Fibroblast of skin of left quadriceps (primary cell): ENCODE measurements at places on chromosomes 13 and 19.

DNA sequence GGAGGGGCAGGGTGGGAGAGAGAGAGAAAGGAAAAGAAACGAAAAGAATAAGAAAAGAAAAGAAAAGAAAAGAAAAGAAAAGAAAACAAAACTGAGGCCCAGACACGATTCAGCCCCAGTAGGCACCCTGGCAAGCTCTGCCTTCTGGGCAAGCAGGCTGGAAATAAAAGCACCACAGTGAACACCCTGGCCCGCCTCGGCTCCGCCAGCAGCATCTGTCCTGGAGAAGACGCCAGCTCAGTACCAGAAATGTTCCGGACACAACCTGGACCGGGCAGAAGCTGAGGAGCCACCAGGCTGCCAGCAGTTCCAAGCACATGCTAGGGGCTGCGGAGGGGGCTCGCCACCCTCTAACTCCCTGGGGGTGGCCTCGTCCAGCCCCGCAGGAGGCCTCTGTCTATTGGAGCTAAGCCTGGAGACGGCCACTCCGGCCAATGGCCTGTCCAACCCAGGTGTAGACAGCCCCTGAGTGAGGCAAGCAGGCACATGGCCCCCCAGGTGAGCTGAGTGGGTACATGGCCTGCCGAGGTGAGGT, 11.4 kb upstream of the CPAMD8 start:
- no peak for DNase-seq

- DNase-seq: no peak
Measured at GRCh38 chr19:36775768-36776167, 3.2 kb upstream of the ZNF850 start.

- DNase-seq: no peak
Measured at GRCh38 chr13:57948884-57949283, 317.3 kb downstream of the PCDH17 start.

DNA sequence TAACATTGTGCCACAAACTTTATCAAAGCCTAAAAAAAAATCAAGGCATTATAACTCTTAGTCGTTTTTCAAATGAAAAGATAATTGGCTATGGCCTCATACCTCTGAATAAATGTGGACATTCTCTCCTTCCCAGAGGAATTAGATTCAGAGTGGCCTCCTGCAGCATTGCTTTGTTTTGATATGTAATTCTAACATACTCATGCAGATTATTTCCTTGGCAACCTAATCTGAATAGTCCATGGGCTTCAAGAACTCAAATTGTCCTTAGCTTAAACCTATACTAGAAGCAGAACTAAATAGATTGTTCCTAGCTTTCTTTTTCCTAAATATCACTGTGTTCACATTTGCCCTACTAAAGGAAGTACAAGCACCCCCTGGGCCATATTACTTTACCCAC, 1146.9 kb downstream of the OLFM4 start:
- DNase-seq: no peak

GRCh38 chr13:106507560-106508274, 27.7 kb downstream of the EFNB2 start:
- peak; percentile 93 for DNase-seq

GRCh38 chr19:40150170-40150569, 41.1 kb upstream of the MAP3K10 start:
- DNase-seq: no peak

DNA sequence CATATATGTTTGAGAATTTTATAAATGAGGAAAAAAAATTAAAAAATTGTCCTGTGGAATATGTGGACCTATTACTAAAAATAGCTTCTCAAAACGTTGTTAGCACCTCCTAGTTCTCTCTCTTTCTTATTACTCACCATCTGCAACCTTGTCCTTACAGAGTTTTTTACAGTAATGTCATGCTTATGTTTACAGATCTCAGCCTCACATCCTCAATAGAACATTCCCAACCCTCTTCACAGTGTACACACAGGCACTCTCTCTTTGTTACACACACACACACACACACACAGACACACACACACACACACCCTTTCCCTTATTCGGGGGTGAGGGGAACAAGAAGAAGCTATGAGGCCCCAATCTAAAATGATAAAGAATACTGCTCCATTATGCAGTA, 197.7 kb downstream of the SLITRK6 start:
- no peak for DNase-seq

- DNase-seq: no peak
Measured at GRCh38 chr13:31223215-31223614, 23.4 kb downstream of the B3GLCT start.

GRCh38 chr19:30394481-30395151, 22.4 kb downstream of the ZNF536 start:
- no peak for DNase-seq

- no peak for DNase-seq
Measured at GRCh38 chr19:38062959-38063761, 156.2 kb downstream of the SIPA1L3 start.

DNA sequence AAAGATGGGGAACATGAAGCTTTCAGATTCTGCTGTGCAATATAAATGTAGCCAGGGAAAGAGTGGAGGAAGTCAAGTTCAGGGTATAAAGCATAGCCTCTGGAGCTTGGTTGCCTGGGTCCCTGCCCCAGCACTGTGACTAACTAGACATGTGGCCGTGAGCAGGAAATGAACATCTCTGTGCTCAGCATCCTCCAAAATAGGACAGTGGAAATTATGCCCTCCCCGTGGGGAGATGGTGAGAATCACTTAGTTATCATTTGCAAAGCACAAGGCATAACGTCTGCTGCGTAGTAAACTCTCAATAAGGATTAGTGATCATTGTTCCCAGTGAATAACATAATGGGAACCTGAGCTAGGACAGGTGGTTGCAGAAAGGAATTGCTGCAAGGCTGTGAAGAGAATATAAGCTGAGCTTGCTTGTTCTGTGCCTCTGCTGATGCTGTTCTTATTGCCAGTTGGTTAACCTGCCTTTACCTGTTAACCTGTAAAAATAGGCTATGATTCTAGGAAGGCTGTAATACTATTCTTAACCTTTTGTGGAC, 441.0 kb downstream of the COG6 start:
- no peak for DNase-seq

- no peak for DNase-seq
Measured at GRCh38 chr13:113550453-113550852, 34.1 kb upstream of the TFDP1 start.

- peak; percentile 8 for DNase-seq
Measured at GRCh38 chr13:34816908-34817665, 125.0 kb upstream of the NBEA start.

- no peak for DNase-seq
Measured at GRCh38 chr19:29538651-29539050, 12.9 kb downstream of the VSTM2B start.

GRCh38 chr13:112818698-112819045, 128.8 kb downstream of the ATP11A start:
- no peak for DNase-seq

DNA sequence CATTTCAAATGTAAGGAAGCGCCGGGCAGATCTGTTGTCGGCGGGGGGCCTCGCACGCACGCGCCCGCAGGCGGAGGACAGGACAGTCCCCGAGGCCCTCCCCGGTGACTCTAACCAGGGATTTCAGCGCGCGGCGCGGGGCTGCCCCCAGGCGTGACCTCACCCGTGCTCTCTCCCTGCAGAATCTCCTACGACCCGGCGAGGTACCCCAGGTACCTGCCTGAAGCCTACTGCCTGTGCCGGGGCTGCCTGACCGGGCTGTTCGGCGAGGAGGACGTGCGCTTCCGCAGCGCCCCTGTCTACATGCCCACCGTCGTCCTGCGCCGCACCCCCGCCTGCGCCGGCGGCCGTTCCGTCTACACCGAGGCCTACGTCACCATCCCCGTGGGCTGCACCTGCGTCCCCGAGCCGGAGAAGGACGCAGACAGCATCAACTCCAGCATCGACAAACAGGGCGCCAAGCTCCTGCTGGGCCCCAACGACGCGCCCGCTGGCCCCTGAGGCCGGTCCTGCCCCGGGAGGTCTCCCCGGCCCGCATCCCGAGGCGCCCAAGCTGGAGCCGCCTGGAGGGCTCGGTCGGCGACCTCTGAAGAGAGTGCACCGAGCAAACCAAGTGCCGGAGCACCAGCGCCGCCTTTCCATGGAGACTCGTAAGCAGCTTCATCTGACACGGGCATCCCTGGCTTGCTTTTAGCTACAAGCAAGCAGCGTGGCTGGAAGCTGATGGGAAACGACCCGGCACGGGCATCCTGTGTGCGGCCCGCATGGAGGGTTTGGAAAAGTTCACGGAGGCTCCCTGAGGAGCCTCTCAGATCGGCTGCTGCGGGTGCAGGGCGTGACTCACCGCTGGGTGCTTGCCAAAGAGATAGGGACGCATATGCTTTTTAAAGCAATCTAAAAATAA, 18.2 kb downstream of the IL17D start:
- no peak for DNase-seq

DNA sequence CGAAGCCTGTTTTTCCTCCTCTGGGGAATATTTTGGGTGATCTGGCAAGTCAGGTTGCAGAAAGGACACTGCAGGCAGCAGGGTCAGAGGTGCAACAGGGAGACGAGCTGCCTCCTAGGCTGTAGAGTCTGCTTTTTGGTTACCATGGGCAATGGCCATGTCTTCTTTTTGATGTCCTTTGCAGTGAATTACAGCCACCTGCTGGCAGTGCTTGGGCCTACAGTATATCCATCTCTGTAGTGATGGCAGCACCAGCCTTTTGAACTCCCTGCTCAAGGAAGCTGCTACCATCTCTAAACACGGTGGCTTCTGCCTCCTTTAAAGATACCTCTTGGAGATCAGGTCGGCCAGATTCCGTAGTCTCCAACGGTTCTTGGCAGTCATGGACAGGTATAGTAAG, 73.9 kb downstream of the WTIP start:
- no peak for DNase-seq

DNA sequence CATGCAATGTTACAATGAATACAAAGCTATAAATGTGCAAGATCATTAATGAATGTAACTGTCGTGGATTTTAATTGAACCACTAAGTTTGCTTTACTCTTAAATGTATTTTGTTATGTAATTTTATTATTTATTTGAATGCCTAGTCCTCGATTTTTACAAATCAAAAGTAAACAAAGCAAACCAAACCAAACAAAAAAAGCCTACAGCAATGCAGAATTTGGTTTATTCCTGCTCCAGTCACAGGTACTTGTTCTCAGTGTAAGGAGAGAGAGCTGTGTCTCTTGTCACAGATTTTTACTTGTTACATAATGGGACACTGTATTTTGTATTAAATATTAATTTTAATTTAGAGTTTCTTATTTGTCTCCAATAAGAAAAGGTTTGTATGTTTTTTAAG, 584.3 kb upstream of the SLITRK6 start:
- no peak for DNase-seq

GRCh38 chr19:28614634-28615545, 598.1 kb downstream of the UQCRFS1 start:
- DNase-seq: no peak

DNA sequence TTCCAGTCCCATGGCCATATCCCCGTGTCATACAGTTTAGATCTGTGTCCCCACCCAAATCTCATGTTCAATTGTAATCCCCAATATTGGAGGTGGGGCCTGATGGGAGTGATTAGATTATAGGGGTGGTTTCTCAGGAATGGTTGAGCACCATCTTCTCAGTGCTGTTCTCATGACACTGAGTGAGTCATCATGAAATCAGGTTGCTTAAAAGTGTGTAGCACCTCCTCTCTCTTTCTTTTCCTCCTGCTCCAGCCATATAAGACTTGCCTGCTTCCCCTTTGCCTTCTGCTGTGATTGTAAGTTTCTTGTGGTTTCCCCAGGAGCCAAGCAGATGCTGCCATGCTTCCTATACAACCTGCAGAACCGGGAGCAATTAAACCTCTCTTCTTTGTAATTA, 197.8 kb downstream of the NALCN start:
- no peak for DNase-seq

DNA sequence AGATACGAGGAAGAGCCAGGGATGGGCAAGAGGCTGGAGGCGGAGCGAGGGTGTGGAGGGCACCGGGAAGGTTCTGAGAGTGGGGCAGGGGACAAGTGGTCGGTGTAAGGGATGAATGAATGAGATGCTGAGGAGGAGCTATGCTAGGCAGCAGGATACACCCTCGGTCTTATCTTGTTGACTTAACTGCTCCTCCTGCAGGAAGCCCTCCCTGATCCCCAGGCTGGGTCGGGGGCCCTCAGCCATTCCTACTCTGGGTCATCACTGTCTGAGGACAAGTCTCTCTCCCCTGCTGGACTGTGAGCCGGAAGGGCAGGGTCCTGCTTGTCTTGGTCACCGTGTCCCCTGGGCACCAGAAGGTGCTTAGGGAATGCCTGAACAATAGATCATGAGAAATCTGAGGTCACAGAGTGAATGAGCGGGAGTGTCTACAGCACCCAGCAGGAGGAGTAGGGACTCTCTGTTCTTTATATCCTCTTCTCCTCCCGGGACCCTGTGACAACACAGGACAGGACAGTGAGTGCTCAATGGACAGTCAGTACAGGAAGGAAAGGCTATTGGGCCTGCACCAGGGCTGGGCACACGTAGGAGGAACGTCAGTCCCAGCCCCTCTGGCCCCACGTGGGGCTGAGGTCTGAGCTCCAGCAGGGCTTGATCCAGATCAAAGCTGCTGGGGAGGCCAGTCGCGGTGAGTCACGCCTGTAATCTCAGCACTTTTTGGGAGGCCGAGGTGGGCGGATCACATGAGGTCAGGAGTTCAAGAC, 6.5 kb downstream of the NKPD1 start:
- no peak for DNase-seq

GRCh38 chr13:45623516-45624090, 8.1 kb upstream of the ERICH6B start:
- DNase-seq: no peak

DNA sequence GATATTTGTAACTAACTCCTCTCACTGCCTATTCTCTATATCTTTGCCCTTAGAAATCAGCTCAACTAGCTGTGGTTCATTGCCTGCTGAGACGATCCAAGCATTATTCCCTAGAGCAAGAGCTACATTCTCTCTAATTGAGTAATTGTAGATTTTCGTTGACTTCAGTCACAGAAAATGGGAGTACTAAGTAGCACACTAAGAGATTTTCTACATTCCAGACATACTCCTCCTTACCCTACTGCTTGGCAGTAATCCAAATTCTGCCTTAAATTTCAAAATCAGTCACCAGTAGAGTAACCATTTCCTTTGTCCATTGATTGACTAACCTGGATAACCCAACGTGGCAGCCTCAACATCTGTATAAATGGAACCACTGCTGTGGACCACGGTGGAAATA, 1786.8 kb downstream of the SLITRK5 start:
- peak; percentile 62 for DNase-seq
